AG09309 (cell line): ENCODE measurements at places on chromosomes 6 and 20.

GRCh38 chr6:35754452-35755277, 17.8 kb downstream of the ARMC12 start:
- no peak for DNase-seq

DNA sequence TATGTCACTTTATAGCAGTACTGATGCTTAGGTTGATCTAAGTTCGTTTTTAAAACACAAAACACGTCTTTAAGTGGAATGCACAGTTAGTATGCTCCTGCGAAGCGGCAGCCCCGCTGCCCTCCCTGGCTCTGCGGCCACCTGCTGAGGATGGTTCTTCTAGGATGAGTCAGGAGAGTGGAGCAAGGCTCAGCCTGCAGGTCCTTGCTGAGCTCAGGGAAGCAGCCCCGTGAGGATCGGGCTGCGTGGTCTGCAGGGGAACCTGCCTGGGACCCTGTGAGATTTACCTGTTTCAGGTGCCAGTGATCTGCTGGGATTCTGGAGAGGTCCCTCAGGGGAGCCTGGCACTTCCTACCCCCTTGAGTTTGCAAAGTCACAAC, 57.5 kb downstream of the SYNJ2 start:
- DNase-seq = no peak

GRCh38 chr20:12315652-12316051, 398.0 kb downstream of the BTBD3 start:
- DNase-seq = no peak

- no peak for DNase-seq
Observed at GRCh38 chr6:150978624-150979023, 113.1 kb downstream of the MTHFD1L start.

DNA sequence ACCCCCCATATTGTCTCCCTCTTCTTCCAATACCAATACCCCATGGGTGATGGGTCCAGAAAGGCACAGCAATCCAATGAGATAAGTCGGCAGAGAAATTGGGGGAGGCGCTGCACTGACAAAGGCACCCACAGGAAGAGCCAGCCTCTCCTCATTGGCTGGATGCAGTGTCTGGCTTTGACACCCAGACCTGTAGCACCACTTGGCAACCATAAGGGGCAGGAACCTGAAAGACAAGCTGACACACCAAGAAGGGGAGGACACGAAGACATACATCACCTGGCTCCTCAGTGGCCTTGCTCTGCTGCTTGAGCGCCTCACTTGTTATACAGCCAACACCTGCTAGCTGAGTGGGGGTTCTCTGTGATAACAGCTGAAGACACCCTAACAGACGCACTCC, 19.4 kb upstream of the SLC4A11 start:
- no peak for DNase-seq

DNA sequence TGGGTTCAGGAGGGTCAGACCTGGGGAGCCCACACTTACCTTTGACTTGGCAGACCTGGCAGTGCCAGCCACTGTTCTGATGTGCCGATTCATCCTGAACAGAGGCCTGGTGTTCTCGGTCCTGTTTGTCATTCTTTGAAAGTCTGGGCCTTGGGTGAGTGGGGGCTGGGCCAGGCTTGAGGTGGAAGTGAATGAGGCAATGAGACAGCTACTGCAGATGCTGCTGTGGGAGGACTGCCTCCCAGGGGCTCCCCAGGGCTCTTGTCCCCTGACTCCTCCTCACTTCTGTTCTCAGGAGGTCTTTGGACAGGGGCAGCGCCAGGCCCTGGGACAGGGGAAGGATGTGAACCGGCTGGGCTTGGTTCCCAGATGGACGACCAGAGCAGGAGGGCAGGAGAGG, 5.6 kb upstream of the TREML4 start:
- DNase-seq = no peak

DNA sequence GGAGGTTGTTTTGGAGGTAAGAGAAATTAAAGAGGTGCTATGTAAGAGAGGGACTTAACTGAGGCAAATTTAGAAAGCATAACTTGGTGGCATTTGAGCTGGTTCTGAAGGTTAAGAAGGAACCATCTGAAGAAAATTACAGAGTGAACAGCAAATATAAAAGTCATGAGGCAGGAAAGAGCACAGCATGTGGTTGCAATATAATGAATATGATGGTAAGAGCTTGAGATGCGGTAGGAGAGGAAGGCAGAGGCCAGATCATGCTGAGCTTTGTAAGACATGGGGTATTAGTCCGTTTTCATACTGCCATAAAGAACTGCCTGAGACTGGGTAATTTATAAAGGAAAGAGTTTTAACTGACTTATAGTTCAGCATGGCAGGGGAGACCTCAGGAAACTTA, 279.1 kb downstream of the UTRN start:
- DNase-seq = no peak

DNA sequence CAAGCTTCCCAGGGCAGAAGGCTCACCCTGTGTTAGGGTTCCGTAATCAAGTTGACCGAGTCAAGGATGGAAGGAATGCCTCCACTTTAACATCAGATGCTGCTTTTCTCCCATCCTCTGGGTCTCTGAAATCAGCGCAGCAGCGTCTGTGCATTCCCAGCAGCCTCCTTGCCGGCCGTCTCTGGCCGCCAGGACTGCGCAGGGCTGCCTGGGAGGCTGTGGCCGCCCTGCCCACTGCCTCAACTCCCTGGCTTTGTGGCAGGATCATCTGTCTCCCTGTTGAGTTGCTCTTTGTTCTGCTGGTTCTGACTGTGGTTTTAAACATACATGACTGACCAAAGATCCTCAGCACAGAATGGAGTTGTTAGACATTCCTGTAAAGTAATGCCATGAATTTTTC, 56.5 kb downstream of the DLL1 start:
- DNase-seq = no peak

- DNase-seq = no peak
Observed at GRCh38 chr6:96795481-96795880, 41.8 kb downstream of the GPR63 start.

- DNase-seq = no peak
Observed at GRCh38 chr20:34475979-34476736, 40.1 kb upstream of the DYNLRB1 start.

- no peak for DNase-seq
Observed at GRCh38 chr6:30405934-30406333, 61.0 kb downstream of the RPP21 start.
